ENCODE measurements at places on chromosomes 13 and 19.
A peak's percentile ranks its signal among the peaks of the same experiment; 100 is the strongest.

- no peak for DNase-seq
Observed at GRCh38 chr13:60679928-60680694, 283.1 kb downstream of the TDRD3 start.

DNA sequence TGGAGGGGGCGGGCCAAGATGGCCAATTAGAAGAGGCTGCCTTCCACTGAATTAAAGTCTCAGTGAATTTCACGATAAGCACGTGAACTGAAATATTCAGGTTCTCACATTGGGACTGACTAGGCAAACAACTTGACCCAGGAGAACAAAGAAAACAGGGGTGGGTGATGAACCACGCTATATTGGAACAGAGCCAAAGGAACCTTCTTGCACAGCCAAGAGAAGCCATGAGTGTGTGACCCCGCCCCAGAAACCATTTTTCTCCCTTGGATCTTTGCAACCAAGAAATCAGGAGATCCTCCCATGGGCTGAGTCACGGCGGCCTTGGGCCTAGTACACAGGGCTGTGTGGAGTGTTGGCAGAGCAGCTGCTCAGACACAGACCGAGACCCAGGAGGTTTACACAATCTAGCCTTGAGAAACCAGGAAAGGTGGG is 36.8 kb downstream of the ERICH4 start:
- DNase-seq = peak; percentile 32

DNA sequence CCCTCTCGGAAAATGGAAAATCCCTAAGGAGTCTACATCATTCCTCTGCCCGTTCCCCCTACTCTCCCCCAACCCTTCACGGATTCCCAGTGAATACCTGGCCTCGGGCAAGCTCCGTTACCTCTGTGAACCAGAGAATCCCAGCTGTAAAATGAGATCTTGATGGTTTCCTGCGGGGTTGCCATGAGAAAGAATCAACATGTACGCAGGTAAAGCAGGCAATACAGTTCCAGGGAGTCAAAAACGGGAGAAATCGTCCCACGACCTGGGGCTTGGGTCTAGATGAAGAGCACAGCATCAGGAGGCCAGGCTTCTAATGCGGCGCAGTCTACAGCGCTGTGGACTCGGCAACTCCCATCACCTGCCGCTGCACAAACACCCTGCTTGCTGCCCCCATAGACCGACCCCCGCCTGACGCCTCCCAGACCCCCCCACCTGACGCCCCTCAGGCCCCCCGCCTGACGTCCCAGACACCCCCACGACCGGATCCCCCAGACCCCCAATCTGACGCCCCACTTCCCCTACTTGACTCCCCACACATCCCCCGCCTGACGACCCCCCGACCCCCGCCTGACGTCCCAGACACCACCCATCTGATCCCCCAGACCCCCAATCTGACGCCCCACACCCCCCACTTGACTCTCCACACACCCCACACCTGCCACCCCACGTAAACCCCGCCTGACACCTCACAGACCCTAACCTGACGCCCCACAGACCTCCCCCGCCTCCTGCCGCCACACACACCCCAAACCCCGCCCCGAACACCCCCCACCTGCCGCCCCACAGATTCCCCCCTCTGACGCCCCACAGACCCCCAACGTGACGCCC is 680 bp downstream of the LIG4 start:
- peak; percentile 13 for DNase-seq

DNA sequence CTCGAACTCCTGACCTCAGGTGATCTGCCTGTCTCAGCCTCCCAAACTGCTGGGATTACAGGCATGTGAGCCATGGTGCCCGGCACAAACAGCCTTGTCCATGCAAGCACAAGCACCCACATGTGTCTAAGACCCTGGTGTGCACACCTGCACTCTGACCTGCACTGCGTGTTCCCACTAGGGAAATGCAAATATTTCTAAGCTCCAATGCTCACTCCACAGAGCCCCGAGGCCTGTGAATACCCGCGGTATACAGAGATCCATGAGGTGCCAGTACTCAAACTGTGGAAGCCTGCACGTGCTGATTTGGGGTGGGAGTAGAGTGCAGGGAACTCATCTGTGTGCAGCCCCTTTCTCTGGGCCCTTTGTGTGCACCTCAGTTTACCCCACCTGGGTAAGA is 14.7 kb downstream of the GADD45B start:
- no peak for DNase-seq

GRCh38 chr19:15534957-15535864 is 26.9 kb downstream of the CYP4F22 start:
- no peak for DNase-seq

- DNase-seq = peak; percentile 82
Observed at GRCh38 chr19:11530432-11530831, 1.5 kb upstream of the ECSIT start.

GRCh38 chr13:20356444-20356843 is 124.3 kb upstream of the GJB6 start:
- no peak for DNase-seq

- no peak for DNase-seq
Observed at GRCh38 chr13:110194451-110194850, 112.5 kb downstream of the COL4A1 start.

- no peak for DNase-seq
Observed at GRCh38 chr13:96672016-96672415, 322.3 kb downstream of the OXGR1 start.

GRCh38 chr19:40525234-40526051 is 51.2 kb upstream of the SHKBP1 start:
- no peak for DNase-seq

DNA sequence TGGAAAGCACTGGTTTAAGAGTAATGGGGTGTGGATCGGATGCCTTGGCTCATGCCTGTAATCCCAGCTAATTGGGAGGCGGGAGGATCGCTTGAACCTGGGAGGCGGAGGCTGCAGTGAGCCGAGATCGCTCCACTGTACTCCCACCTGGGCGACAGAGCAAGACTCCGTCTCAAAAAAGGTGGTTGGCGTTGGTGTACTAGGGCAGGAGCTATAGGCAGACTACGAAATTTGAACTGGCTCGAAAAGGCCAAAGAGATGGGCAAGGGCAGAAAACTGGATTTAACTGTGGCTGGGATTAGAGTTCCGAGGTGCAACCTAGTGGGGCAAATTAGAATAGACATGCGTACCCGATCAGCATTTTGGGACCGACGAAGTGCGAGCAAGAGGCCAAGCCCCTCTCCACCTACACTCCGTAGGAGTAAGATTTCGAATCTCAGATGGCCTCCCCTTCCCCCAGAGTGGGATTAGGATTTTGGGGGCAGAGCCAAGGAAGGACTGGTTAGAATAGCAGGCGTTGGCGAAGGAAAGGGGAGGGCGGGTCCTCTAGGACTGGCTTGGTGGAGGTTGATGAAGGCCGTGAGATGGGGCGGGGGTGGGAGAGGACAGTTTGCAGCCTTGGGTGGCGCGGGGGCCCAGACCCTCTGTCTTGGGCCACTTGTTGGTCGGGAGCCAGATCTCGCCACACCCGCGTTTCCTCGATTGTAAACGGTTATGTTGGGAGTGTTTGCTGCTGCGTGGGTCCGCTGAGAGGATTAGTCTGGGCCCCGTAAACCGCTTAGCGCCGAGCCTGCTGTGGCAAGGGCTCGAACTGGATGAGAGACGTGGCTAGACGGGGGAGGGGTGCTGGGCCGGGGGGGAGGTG is 2.0 kb upstream of the INAFM1 start:
- DNase-seq = no peak

GRCh38 chr13:108742701-108743451 is 113.5 kb downstream of the MYO16 start:
- no peak for DNase-seq

GRCh38 chr19:18362934-18363542 is 22.6 kb downstream of the PGPEP1 start:
- no peak for DNase-seq

Measured in GM12865 (cell line).